ENCODE measurements at places on chromosomes 2 and 18.

DNA sequence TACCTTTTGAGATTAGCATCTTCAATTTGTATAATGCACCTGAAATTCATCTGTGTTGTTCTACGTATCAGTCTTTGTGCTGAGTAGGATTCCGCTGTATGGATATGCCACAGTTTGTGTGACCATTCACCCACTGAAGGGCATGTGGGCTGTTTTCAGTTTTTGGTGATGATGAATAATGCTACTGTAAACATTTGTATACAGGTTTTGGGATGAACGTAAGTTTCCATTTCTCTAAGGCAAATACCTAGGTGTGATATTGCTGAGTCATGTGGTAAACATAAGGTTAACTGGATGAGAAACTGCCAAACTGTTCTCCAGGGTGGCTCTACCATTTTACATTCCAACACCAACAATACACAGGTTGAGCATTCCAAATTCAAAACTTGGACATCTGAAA is 35.1 kb downstream of the CABYR start:
- no peak for DNase-seq

- DNase-seq, result no peak
Observed at GRCh38 chr2:47867205-47867604, 39.1 kb downstream of the FBXO11 start.

DNA sequence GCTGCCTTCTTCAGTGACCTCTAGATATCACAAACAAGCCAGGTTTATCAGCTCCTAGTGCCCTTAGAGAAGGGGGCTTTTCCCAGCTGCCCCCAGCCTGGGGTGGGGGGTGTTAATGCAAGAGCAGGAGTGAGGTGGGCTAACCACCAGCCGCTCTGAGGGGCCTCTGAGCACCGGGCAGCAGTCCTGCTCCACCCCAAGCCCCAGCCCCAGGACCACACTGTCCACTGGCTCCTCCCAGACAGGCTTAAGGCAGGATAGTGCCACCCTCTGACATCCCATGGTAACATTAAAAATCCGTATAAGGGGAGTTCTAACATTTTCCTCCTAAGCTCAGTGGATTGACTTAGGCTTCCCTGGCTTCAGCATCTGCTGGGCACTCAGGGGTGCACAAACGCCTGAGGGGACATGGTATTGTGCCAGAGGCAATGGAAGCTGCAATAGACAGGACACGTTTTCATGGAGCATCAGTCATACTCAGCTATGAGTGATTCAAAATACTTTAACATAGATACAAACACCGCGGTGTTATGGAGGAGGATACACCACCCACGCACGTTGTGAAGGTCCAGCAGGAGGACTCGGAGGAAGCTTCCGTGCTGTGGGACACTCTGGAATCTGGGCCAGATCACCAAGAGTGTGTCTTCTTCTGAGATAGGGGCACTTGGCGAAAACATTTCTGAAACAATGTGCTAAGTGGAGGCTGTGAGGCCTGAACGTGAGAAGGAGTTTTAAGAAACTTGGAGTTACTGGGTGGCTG is 112.7 kb upstream of the EPC2 start:
- DNase-seq, result no peak

DNA sequence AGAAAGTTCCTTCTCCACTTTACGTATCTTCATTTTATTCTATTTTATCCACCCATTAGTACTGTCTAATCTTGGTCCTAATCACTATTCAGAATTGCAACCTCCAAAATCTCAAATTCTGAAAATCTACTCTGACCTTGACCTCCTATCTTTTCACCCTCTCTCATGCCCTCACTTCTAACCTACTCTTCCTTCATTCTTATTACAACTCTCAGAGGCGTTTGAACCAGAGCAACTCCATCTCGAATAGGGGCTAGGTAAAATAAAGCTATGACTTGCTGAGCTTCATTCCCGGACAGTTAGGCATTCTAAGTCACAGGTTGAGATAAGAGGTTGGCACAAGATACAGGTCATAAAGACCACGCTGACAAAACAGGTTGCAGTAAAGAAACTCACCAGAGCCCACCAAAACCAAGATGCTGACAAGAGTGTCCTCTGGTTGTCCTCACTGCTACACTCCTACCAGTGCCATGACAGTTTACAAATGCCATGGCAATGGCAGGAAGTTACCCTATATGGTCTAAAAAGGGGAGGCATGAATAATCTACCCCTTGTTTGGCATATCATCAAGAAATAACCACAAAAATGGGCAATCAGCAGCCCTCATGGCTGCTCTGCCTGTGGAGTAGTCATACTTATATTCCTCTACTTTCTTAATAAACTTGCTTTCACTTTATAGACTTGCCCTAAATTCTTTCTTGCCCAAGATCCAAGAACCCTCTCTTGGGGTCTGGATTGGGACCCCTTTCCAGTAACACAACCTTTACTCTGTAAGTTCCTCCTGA is 11.4 kb downstream of the CCDC88A start:
- DNase-seq, result no peak

GRCh38 chr2:142866426-142866825 is 11.0 kb upstream of the KYNU start:
- DNase-seq, result no peak

- no peak for DNase-seq
Observed at GRCh38 chr18:13232086-13232917, 13.7 kb downstream of the LDLRAD4 start.

DNA sequence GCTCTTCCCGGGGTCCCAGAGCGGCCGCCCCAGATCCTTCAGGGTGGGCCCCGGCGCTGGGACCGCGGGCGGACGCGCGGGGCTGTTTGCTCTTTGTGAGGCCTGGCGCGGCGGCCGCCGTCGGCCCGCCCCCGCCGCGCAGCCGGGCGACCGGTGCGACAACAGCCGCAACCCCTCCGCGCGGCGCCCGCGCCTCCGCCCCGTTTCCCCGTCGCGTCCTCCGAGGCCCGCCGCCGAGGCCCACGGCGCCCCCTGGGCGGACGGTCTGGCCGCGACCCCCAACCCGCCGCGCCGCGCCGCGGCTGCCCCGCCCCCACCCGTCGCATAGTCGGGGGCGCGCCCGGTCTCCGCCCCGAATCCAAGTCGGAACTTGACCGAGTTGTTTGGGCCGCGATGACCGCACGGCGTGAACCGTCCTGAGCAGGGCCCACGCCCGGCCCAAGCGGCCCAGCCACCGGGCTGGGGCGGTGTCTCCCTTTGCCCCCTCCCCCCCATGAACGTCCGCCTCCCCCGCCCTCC is 448 bp downstream of the YPEL5 start:
- DNase-seq, result peak; percentile 4

DNA sequence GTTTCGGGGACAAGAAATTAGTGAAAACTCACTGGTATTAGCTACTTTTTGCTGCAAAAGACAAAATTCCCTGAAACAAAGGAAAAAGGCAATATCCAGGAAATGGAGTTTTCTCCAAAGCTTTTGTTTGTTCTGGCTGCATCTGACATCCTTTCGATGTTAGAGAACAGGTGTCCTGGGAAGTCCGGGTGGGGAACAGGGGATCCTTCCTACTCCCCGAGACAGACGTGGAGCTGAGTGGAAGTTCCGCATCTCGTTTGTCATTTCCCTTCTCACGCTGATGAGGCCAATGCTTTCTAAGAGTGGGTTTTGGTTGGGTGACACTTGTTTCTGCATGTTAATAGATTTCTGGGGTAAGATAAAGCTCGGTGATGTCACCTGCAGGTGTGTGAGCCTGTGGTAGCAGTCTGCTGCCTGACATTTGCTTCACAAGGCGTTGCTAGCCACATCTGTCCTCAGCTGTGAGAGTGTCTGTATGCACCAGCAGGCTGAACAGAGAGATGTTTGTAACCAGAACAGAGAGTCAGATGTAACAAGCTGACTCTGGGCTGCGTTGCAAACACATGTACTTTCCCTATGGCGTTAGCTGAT is 125.9 kb downstream of the ACOXL start:
- no peak for DNase-seq

DNA sequence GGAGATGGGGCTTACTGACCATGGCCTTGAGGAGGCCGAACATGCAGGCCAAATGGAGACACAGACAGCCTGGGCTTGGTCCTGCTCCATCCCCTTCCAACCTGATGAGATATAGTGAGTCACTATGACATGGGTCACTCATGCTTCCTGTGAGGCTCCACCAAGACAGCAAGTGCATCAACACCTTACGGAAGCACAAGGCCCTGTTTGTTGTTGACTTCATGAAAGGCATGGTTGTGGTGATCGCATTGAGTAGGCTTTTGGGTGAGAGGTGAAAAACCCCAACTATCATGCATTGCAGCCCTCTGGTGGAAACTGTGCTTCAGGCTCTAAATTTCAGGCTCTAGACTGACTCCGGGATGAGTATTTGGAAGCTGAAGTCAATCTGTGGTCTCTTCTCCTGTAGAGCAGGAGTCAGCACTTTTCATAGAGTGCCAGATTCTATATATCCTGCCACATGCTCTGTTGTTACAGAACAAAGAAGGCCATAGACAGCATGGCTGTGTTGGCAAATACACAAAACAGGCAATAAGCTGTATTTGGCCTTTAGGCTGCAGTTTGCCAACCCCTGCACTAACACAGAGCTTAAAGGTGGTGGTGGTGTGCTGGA is 10.1 kb downstream of the IL37 start:
- DNase-seq, result no peak

DNA sequence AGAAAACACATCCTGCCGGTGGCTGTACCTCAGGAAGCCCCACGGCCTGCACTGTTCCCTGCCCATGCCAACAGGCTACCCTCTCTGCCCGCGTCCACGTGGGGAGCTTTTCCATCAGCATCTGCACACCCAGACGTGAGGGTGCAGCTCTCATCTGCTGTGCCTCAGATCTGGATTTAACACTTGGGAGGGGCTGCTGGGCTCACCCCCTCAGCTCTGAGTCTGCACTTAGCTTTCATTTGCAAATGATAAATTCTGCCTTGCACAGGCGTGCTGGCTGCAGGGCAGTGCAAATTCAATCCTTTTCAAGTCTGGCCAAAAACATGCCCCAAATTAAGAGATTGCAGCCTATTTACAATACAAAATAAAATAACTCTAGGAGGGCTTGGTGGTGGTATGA is 245.7 kb downstream of the TWIST2 start:
- DNase-seq, result no peak

- DNase-seq, result no peak
Observed at GRCh38 chr2:68230241-68231060, 21.9 kb downstream of the PPP3R1 start.

DNA sequence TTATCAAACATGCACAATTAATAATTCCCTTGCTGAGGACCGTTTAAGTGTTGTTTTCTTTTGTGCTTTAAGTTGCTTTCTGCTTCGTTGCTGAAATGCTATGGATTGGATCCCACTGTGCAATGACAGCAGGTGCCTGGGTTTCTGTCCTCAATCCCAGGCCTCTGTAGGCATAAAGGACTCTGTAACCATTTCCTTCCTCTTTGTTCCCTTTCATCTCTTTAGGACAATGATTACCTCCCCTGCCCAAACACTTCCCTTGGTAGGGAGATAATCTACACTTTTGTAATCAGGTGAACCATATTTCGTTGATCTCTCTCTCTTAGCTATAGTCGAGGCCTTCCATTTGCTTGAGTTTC is 58.6 kb upstream of the LYPD6B start:
- DNase-seq, result no peak

DNA sequence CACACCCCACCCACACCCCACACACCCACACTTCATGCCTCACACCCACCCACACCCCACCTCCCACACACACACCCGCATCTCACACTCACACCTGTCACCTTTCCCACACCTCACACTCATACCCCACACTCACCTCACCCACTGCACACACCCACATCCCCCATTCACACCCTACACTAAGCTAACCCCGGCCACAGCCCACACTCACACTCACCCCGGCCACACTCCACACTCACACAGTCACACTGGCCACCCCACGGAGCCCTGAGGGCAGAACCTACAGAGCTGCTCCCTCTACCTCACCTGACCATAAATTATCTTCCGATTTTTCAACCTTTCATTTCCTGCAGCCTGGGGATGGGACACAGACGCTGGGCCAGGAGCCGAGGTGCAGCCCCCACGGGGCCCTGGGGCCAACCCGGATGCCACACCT is 241.3 kb downstream of the HDAC4 start:
- no peak for DNase-seq

GRCh38 chr2:225464346-225465025 is 65.0 kb downstream of the NYAP2 start:
- no peak for DNase-seq

DNA sequence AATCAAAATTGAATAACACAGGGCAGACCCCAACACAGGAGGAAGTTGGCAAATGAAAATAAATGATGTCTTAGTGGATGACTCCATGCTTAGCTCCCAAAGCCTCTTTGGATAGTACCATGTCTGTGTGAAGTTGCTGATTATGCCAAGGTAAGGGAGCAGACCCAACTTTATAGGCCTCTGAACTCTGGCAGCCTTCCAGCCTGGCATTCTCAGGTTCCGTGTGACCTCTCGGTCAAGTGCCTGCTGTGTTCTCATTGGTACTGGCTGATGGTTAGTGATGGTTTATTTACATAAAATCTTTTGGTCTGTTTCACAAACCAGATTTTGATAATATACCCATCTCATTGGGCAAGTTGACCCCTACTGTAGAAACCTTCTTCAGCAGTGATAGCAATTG is 112.2 kb upstream of the TTC39C start:
- DNase-seq, result no peak

All from stimulated activated CD8-positive, alpha-beta memory T cell treated with anti-CD3 and anti-CD28 coated beads, Interleukin-15, amount 100 ng/mL, for 24 hours (primary cell).